ENCODE measurements at places on chromosomes 5 and 9. TPM values are rescaled to one million over a fixed set of nuclear protein-coding genes. Genes with fewer than 3 reads are reported as not detected.
A peak's percentile ranks its signal among the peaks of the same experiment; 100 is the strongest.

GRCh38 chr9:88775559-88775958, 215.7 kb upstream of the S1PR3 start:
- peak; percentile 87 for DNase-seq

- DNase-seq = no peak
These were observed 278.8 kb downstream of the ENC1 start for GRCh38 chr5:74361406-74362358.

DNA sequence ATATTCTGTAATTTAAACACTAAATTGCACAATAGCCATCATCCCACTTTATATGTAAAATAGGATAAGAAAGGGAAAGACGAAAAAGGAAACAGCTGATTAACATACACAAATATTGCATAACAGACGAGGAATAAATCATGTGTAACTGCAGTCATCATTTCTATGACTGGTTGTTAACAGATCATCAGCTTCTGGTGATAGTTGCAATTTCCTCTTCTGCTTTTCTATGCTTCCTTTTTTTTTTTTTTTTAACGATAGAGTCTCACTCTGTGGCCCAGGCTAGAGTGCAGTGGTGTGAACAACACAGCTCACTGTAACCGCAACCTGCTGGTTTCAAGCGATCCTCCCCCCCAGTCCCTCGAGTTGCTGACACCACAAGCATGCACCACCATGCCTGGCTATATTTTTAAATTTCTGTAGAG, 22.5 kb upstream of the JAKMIP2 start:
- DNase-seq = peak; percentile 81

DNA sequence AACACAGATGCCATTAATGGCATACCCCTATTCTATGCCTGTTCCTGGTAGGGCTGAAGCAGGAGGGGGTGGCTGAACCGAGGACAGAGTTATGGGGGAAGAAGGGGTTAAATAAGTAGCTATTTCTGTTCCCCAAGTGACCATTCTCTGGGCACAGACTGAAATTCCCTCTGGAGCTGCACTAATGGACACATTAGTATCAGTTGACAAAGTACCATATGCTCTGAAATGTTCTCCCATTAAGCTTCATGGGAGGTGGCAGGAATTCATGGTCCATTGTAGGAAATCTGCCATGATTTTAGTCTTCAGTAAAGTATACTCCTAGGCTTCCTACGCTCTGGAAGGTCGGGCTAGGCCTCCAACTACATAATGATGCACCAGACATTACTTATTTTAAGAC, 10.5 kb upstream of the FRMPD1 start:
- no peak for DNase-seq

DNA sequence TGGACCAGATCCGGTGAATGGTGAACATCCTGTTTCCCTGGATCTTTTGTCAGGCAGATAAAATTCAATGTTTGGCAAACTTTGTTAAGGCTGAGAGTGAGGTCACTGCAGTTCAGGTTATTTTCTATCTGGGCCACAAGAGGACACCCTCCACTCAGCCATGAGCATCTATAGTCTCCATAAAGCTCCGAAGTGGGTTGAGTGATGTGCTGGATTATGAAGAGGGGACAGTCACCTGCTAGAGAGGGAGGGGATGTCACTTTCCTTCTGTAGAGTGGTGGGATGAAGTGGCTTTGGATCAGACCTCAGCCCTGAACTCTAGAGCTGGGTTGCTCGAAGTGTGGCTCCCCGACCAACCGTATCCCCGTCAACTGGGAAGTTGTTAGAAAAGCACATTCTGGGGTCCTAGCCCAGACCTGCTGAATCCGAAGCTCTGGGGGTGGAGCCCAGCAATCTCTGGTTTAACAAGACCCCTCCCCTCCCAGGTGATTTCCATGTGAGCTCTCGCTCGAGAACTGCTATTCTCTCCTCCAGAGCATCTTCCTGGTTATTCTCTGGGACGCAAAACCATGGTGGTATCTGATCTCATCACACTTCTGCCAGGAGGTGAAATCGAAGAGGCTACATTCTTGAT, 31.8 kb upstream of the FGF1 start:
- DNase-seq = peak; percentile 66

DNA sequence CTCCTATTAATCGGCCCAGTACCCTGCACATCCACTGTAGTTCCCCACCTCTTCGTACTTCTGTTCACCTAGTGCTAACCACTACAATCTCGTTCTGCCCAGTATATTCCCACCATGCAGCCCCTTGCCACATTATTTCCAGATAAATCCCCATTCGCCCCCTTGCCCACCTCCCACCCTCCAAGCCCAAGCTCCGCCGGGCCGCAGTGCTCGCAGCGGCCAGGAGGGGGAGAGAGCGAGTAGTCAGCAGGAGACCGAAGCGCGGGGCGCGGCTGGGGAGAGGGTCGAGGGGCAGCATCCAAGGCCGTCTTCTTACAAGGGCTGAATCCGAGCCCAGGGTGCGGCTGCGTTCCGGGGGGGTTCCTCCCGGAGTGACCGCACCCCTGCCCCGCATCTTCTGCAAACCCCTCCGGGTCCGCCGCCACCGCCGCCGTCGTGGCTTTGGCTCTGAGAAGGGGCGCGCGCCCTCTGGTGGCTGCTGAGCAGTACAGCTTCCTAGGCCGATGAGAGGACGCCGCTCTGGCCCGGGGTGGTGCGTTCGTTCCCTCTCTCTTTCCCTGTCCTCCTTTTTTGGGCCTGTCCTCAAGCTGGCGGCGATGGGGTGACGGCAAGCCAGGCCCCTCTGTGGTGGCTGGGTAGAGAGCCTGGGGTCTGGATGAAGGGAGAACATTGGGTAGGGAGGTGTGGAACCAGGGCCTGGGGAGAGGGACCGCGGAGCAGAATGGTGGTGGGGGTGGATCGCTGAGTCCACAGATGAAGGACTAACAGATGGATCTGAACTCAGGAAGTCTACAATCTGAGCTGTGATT, 30.0 kb upstream of the PSD2 start:
- peak; percentile 27 for DNase-seq

DNA sequence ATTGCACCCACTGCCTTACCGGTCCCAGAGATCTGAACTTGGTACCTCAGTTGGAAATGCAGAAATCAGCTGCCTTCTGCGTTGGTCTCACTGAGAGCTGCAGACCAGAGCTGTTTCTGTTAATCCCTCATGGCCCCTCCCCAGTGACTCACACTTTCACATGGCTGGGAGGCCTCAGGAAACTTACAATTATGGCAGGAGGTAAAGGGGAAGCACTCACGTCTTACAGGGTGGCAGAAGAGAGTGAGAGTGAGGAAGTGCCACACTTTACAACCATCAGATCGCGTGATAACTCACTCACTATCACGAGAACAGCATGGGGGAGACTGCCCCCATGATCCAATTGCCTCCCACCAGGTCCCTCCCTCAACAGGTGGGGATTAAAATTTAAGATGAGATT, 648.5 kb downstream of the MTRR start:
- peak; percentile 2 for DNase-seq

DNA sequence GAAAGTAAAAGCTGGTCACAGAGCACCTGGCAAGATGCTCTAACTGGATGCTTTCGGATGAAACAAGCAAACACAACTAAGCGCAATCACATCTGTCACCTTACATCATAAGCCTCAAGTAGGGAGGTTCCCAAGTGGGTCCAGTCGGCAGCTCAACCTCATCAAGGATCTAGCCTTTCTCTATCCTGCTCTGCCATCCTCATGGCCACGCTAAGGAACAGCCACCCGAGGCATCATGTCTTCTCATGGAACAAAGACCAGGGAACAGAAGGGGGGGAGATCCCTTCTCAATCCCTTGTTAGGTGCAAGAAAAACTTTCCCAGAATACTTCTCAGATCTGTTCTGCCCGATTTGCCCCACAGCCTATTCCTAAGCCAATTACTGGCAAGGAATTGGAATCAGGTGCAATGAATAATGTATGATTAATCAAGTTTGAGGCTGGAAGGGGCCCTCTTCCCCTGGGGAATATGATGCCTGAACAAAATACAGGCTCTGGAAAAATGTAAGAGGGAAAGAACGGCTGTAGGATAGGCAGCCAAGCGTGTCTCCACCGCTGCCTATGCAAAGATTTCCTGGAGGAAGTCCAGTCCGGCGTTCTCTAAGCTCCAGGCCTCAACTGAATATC, 1.3 kb upstream of the HABP4 start:
- no peak for DNase-seq

DNA sequence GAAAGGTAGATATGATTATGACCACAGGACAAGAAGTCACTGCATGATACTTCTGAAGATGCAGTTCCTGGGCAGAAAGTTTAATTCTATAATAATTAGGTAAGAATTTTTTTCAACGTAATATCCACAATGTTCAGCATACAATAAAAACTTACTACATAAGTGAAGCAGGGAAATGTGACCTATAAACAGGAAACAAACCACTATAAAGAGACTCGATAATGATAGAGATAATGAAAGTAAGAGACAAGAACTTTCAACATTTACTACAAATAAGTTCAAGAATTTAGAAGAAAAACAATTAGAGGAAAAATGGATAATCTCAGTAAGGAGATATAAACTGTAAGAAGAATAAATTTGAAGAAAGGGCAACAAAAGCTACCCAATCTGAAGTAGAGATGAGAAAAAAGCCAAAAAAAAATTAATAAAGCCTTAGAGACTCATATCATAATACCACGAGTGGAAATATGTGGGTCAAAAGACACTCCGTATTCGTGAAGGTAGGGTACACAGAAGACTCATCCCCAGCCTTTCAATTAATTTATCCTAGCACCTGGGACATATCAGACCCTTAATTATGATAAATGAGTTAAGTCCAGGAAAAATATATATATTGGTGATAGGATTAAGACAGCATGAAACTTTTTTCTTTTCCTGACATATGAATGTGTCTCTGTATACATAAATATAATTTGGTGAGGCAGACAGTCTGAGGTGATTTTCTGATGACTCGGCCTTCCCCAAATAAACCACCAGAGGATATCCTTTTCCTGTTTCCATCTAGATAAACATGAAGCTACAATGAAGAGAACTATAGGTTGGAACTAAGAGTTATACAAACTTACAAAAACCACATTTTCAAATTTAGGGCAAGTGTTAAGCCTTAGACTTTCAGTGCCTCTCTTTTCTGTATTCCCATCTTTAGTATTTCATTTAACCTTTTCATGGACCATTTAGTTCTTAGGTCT, 120.4 kb downstream of the RAPGEF6 start:
- DNase-seq = peak; percentile 44

- DNase-seq = no peak
These were observed 11.7 kb upstream of the DENND1A start for GRCh38 chr9:123941524-123942070.

GRCh38 chr9:136927343-136928271, 16.9 kb downstream of the FBXW5 start:
- DNase-seq = no peak

- peak; percentile 14 for DNase-seq
These were observed 143.0 kb downstream of the FBN2 start for GRCh38 chr5:128395073-128395472.

The C5orf58 gene
- not detected for total RNA-seq

The LCN12 gene
- not detected for total RNA-seq

The ABLIM3 gene
- total RNA-seq = 3.7 TPM

The UBE2QL1 gene
- not detected for total RNA-seq

The AGXT2 gene
- total RNA-seq = not detected

The SPATA31E1 gene
- not detected for total RNA-seq

The REEP2 gene
- total RNA-seq = 2.4 TPM

The ENHO gene
- total RNA-seq = 0.13 TPM

Measured in bronchial epithelial cell (primary cell).